ENCODE measurements at places on chromosomes 4 and X.

- no peak for DNase-seq
Observed at GRCh38 chrX:115174548-115174947, 14.7 kb upstream of the RBMXL3 start.

- DNase-seq: no peak
Observed at GRCh38 chr4:16092682-16093319, 9.0 kb upstream of the PROM1 start.

- no peak for DNase-seq
Observed at GRCh38 chr4:104979083-104979760, 167.5 kb upstream of the TET2 start.

DNA sequence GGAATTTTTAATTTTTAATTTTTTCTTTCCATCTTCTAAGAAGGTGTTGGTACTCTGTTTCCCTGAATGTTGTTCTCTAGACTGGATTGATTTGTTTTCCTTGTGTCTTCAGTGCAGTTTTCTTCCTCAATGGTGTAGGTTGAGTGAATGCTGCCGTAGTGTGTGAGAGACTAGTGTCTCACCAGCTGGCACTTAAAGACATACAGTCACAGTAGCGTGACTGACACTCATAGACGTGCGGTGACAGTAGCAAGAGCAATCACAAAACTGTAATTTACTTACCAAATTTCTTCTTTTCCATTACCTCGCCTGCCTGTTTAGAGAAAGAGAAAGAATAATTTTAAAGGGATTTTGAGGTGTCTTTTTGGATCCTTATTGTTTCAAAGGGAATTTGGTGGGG lies 21.4 kb upstream of the PGM2 start:
- DNase-seq: no peak

GRCh38 chr4:76251441-76252270 lies at the start of gene FAM47E:
FAM47E (plus strand) TSS chr4:76251721; CDS start chr4:76251747, 26 bp downstream.
- DNase-seq: peak; percentile 72

- DNase-seq: no peak
Observed at GRCh38 chr4:40211224-40212185, 14.7 kb downstream of the RHOH start.

DNA sequence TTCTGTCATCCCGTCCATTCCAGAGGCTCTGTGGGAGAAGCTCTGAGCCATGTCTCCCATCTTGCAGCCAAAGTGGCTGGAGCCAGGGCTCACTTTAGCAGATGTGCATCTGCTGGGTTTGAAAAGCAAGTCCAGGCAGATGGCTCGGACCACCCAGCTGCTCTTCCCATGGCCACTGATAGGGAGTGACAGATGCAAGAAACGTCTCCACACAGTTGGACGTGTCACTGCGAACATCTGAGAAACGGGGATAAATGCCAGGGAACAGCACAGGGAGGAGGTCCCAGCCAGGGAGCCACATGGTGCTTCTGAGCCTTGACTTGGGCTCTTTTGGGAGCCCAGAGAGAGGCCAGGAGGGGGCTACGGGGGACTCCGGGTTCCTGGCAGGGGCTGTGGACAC lies 242.3 kb downstream of the AFAP1 start:
- no peak for DNase-seq

DNA sequence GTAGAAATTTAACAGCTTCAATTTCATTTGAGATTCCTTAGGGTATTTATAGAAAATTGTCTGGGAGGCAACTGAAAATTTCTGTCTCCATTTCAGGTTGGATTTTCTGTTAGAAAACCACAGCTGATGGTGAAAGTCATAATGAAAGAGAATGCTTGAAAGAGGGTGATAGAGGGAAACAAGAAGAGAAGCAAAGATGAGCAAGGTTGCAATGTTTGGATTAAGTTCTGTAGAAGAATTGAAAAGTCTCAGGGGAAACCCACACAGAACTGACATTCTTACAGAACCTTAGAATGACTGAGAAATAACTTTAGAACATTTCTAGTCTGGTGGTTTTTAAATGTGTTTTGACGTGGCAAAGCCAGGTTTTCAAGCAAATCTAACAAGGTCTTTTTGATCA lies 14.7 kb downstream of the GBA3 start:
- DNase-seq: no peak

- no peak for DNase-seq
Observed at GRCh38 chrX:39941332-39941920, 156.3 kb downstream of the BCOR start.

- DNase-seq: no peak
Observed at GRCh38 chr4:7910263-7910896, 29.3 kb downstream of the AFAP1 start.

Measured in renal cortex interstitium (tissue), 15 donors.